ENCODE measurements at places on chromosomes 7 and 10.
A peak's percentile ranks its signal among the peaks of the same experiment; 100 is the strongest.

GRCh38 chr7:134827436-134827835 lies 48.0 kb downstream of the CALD1 start:
- ATAC-seq = no peak

- peak; percentile 65 for ATAC-seq
These were observed 120.1 kb downstream of the ARHGAP12 start for GRCh38 chr10:31808258-31809218.

DNA sequence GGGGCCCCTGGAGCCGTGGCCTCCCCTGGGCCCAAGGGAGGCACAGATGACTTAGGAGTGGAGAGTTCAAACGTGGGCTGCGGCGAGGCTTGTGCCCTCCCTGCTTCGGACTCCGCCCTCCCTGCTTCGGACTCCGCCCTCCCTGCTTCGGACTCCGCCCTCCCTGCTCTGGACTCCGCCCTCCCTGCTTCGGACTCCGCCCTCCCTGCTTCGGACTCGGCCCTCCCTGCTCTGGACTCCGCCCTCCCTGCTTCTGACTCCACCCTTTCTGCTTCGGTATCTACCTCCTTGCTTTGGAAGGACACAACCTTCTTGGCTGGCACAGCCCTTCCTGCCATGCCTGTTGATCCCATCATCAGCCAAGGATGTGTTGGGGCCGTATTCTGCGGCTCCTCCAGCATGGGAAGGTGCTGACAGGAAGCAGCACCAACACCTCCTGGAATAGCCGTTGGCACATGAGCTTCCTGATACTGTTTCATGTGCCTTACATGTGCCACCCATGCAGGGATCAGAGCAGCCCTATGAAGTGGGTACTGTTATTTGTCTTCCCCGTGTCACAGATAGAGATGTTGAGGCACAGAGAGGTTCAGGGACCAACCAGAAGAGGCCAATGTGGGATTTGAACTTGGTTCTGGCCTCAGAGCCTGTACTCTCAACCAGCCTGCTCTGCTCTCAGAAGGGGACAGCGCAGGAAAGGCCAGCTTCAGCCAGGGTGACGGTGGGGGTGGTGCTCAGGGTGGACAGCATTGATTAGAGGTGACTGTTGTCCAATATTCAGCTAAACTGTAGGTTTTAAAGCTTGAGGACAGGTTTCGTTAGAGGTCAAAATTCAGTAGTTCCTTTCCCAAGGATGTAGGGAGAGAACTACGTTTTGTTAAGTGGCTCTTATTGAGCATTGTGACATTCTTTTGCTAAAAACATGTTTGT lies 114.5 kb downstream of the NKX6-2 start:
- no peak for ATAC-seq

GRCh38 chr7:7099584-7100014 lies 82.7 kb upstream of the C1GALT1 start:
- peak; percentile 86 for ATAC-seq

DNA sequence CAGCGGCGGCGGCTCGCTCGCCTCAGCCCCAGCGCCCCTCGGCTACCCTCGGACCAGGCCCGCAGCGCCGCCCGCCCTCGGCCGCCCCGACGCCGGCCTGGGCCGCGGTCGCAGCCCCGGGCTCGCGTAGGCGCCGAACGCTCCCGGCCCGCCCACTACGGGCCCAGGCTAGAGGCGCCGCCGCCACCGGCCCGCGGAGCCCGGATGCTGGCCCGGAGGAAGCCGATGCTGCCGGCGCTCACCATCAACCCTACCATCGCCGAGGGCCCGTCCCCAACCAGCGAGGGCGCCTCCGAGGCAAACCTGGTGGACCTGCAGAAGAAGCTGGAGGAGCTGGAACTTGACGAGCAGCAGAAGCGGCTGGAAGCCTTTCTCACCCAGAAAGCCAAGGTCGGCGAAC lies 18.2 kb upstream of the TSPAN33 start:
- ATAC-seq = no peak

DNA sequence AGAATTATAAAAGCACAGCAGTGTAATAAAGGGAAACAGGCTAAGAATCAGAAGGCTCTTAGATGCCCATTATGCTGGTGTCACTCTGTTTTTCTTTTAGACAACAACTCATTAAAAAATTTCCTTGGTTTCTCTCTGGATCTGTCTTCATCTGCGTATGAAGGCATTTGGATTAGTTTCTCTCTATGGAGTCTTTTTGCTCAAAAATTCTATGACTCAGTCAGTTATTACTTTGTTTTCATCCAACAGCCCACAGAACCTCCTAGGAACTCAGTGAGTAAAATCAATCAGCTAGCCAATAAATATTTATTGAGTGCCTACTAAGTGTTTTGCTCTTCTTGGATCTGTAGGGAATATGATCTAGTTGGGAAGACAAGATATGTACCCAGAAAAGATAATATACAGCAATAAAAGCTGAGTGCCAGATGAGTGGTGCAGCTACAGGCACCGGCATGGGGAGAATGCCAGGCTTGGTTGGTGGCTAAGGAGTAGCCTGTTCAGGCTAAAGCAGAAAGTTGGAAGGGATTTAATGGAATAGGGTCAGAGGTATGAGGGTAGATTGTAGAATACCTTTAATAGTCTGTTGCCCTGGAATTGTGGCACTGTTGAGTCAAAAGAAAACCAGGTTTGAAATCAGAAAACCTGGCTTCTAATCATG lies 156.2 kb downstream of the LRRC4 start:
- ATAC-seq = no peak

- ATAC-seq = no peak
These were observed 5.9 kb upstream of the SUN1 start for GRCh38 chr7:826230-826917.

GRCh38 chr10:289581-289980 lies 154.3 kb downstream of the ZMYND11 start:
- ATAC-seq = no peak

DNA sequence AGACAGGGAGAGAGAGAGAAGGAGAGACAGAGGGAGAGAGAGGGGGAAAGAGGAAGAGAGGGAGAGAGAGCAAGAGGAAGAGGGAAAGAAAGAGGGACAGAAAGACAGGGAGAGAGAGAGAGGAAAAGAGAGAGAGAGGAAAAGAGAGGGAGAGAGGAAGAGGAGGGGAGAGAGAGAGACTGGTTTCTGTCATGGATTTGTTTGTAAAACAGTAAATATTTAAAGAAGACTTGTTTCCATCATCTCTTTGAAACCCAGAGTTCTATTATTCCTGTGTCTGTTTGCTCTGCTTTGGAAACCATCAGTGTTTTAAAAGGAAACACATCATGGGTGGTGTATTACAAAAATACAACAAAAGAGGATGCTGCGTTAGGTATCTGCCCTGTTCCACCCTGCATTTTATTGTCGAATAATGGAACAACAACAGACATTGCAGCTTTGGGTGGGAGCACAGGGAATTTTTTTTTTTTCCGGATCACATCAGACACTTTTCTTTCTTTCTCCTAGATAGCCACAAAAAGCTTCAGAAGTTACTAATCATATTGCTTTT lies 150.7 kb upstream of the RSU1 start:
- ATAC-seq = peak; percentile 20

DNA sequence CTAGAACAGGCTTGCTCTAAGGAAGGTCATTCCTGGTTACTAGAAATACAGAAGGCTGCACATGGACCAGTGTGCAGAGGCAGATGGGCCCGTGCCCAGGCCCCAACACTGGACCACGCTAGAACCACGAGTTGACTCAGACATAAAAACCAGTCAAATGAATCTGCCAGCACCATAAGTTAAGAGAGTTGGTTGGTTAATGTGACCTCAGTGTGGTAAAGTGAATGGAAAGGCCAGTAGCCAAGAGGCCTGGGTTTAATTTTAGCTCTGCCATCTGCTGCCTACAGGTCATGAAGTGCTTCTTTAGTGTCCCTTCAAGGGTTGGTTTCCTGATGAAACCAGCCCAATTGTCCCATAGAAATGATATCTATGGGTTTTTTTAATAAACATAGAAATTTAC lies 329.6 kb upstream of the NRP1 start:
- no peak for ATAC-seq

DNA sequence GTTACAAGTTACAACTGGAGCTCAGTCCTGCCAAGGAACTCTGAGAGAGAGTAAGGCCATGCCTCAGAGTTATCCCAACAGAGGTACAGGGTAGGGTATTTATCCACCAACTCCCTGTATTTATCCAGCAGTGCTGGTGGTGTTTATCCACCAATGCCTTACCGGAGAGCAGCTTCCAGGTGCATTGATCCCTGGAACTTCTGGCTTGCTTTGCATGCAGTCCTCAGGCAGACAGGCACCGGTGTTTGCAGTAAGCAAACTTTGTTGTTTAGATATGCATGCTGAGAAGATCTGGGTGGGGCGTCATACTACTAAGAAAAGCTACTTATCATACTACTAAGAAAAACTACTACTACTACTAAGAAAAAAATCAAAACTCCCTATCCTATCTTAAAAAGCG lies 92.4 kb downstream of the CYP26A1 start:
- no peak for ATAC-seq

DNA sequence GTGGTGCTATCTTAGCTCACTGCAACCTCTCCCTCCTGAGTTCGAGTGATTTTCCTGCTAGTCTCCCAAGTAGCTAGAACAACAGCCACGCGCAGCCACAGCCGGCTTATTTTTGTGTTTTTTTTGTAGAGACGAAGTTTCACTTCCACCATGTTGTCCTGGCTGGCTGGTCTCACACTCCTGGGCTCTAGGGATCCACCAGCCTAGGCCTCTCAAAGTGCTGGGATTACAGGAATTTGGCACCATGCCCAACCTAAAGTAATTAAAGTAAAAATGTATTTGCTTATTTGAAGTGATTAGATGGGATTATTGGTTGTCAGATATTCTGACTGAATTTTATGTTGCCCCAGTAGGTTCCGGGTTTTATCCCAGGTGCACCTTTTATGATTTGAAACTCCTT lies 22.7 kb downstream of the LUC7L2 start:
- ATAC-seq = no peak

- no peak for ATAC-seq
These were observed 31.4 kb downstream of the SVIL start for GRCh38 chr10:29603223-29603896.

DNA sequence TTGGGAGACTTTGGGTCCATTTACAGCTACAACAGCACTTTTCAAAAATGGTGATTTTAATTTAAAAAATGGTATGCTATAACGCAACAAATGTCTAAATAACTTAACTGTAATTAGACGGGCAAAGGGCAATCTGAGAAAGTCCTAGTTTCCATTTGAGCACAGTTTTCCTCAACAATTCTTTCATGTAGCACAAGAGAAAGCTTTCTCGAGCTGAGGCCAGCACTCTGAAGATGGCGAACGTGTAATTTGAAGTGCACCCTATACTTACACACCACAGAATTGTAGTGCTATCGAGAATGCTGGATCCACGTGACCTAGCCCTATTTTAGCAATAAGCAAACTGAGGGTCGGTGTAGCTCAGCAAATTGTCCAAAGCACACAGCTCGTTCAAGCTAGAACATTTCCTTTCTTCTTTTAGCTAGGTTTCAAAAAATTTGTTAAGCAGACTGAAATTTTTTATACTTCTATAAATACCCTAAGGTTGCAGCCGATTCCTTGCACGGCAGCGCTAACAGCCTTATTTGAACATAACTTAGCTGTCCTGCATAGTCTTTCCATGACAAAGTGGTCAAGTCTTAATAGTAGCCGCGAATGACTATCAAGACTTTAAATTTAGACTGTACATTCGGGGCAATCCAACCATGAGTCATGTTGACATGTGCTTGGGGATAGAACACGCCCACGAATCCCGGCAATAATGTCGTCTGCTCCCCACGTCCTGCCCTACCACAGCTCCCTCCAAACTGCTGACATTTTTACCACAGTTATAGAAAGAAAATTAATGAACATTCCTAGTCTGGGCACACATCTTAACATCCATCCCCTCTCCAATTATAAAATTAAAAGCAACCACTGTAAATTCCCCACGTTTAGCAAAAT lies 10.0 kb downstream of the KLF6 start:
- ATAC-seq = peak; percentile 42

DNA sequence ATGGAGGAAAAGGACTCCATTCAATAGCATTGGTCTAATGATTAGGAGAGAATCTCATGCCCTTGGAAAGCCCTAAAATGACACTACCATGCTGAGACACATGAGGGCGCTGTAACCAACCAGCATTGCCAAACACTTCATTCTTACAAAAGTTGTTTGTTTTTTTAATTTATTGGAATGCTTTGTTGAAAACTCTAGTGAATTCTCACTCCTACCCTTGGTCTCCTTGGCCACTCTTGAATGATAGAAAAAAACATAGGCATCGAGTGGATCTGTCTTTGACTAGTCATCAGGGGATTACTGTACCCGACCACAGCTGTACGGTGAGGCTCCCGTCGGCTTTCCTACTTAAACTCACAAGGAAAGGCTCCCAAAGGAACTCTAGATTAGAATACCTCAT lies 29.3 kb upstream of the ADD3 start:
- ATAC-seq = peak; percentile 26

DNA sequence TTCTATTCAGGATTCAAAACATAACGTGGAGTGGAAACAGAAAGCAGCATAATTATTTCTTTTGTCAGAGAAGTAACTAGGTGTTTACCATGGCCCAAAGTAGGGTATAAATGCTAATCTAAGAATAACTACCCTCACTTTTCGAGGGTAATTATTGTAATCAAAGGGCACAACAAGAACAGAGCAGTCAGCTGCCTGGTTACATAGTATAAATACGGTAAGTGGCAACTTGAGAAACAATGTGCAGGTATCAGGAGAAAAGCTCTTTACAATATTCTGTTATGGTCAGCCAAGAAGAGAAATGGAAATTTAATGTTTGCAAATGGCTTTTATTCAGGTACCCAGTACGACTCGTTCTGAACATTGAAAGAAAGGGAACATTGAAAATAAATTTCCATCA lies 242.0 kb upstream of the NPY start:
- ATAC-seq = no peak

GRCh38 chr7:44279286-44279685 lies 46.1 kb downstream of the CAMK2B start:
- ATAC-seq = no peak

DNA sequence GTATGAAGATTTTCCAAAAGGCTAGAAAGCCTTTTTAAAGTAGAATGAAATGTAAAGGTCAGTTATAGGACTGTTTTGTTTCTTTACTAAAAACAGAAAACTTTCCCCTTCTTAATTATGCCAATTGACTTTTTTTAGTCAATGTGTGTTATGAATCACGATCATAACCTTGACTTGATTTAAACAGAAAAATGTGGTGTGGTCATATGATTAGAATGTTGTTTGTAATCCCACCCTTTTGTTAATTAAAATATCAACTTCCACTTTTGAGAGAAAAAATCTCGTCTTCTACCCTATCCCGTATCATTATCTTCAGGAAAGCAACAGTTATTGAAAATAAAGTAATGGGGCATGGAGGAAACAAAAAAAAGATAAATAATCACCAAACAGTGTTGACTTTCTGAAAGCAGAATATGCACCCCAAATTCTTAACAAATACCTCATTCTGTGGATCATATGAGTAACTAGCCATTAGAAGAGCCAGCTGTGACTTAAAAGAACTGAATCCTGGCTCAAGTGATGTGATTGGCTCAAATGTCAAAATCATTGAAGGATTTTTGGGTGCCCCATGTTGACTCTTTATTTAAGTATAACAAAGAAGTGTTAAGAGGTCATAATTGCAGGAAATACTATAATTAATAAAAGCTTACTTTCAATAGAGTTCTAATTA lies 32.3 kb upstream of the SLC16A12 start:
- ATAC-seq = no peak
